GM12878 (cell line): ENCODE measurements at places on chromosomes 13 and 19. TPM values are rescaled to one million over a fixed set of nuclear protein-coding genes. Genes with fewer than 3 reads are reported as not detected.

DNA sequence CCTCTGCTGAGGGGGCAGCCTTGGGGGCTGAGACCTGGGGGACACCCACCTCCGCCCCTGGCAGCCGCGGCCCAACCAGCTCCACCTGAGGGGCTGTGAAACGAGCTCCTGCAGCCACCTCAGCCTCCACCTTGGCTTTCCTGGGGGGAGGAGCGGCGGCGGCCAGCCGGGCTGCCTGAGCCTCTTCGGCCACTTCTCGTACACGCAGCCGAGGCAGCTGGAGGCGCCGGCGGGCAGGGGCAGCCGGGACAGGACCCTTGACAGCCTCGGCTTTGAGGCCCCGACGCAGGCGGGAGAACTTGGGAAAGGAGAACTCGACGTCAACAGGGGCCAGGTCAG is 7.6 kb upstream of the HIPK4 start:
- no peak for DNase-seq
- no peaks in the 10 kb centered on the region for H3K36me3 ChIP-seq
- H3K27me3 ChIP-seq: no peaks in the 10 kb centered on the region
- H3K27ac ChIP-seq: no peak overlapping the region
- H3K4me3 ChIP-seq: no peak overlapping the region
- H3K4me1 ChIP-seq: peaks cover 5% of the 10 kb centered on the region

DNA sequence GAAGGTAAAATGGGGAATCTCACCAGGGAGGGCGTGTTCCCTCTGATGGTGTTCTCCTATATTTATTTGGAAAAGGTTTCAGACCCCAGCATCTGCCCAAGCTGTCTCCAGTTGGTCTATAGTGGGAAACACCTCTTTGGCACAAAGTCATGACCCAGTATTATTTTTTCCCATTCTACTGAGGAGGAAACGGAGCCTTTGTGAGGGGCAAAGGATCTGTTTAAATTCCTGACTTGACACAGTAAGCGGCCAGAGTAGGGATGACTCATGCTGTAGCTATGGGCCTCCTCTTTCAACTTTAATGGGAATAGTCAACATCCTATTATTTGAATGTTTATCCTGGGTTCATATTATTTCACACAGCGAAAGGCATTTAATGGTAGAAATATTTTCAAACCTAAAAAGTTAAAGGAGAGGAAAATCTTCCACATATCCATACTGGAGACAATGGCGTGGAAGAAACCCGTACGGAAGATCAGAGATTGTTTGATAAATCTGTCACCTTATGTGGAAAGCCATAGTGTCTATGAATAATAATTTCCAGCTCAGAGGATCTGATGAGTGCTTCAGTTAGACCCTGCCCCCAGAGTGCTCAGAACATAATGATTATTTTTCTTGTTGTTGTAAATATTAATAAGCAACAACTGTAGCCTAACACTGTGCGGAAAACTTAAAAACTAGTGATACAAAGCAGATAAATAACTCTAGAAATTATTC is 126.0 kb downstream of the FOXO1 start:
- no peak for DNase-seq
- H3K27ac ChIP-seq: no peak overlapping the region
- no peaks in the 10 kb centered on the region for H3K27me3 ChIP-seq

GRCh38 chr13:77637588-77637987 is 59.9 kb upstream of the SLAIN1 start:
- no peaks in the 10 kb centered on the region for H3K27me3 ChIP-seq
- DNase-seq: no peak
- H3K36me3 ChIP-seq: no peaks in the 10 kb centered on the region
- no peaks in the 10 kb centered on the region for H3K4me1 ChIP-seq
- no peak overlapping the region for H3K4me3 ChIP-seq

CTXN1 gene
- 1.0 and 1.1 TPM in 2 replicates for total RNA-seq

C1QTNF9 gene
- total RNA-seq: not detected in 2 replicates

DIRAS1 gene
- total RNA-seq: 0.18 and 0.48 TPM in 2 replicates

CEACAM7 gene
- not detected in 2 replicates for total RNA-seq

GRCh38 chr19:48603001-48603400 is 3.5 kb upstream of the SPACA4 start:
- H3K27ac ChIP-seq: no peak overlapping the region
- no peak overlapping the region for H3K4me3 ChIP-seq
- no peaks in the 10 kb centered on the region for H3K36me3 ChIP-seq
- no peak for DNase-seq

DNA sequence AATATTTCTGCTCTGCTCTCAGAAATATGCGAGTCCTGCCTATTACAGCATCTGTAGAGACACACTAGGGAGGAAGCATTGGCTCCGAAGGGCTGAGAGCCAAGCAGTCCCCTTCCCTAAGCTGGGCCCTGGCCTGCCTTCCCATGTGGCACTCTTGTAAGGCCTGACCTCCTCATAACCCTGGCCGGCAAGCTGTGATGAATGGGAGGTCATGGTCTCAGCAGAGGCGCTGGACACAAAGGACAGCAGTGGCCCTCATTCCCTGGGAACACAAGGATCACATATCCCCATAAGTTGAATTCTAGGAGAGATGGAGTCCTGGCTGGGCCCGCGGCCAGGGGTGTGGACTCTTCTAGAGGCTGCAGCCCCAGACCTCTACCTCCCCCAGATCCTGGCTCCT is 483.3 kb downstream of the ZNF536 start:
- DNase-seq: no peak
- no peaks in the 10 kb centered on the region for H3K27me3 ChIP-seq
- H3K27ac ChIP-seq: no peak overlapping the region
- no peak overlapping the region for H3K4me3 ChIP-seq
- no peaks in the 10 kb centered on the region for H3K36me3 ChIP-seq

TUBB4A gene
- 22.4 and 30.4 TPM in 2 replicates for total RNA-seq

KIR2DL3 gene
- not detected in 2 replicates for total RNA-seq

NMRK2 gene
- total RNA-seq: not detected in 2 replicates

GAMT gene
- total RNA-seq: 49.1 and 52.0 TPM in 2 replicates

SPTBN4 gene
- total RNA-seq: 0.18 and 0.69 TPM in 2 replicates

SYNGR4 gene
- 0.21 and 0.35 TPM in 2 replicates for total RNA-seq

GRCh38 chr13:94974015-94974951 is 261.9 kb upstream of the SOX21 start:
- H3K36me3 ChIP-seq: no peaks in the 10 kb centered on the region
- no peak for DNase-seq
- H3K4me3 ChIP-seq: no peak overlapping the region
- H3K4me1 ChIP-seq: no peaks in the 10 kb centered on the region
- no peaks in the 10 kb centered on the region; the same call in 1 of the 2 replicates for H3K27me3 ChIP-seq
